ENCODE measurements at places on chromosomes 13 and 19.

DNA sequence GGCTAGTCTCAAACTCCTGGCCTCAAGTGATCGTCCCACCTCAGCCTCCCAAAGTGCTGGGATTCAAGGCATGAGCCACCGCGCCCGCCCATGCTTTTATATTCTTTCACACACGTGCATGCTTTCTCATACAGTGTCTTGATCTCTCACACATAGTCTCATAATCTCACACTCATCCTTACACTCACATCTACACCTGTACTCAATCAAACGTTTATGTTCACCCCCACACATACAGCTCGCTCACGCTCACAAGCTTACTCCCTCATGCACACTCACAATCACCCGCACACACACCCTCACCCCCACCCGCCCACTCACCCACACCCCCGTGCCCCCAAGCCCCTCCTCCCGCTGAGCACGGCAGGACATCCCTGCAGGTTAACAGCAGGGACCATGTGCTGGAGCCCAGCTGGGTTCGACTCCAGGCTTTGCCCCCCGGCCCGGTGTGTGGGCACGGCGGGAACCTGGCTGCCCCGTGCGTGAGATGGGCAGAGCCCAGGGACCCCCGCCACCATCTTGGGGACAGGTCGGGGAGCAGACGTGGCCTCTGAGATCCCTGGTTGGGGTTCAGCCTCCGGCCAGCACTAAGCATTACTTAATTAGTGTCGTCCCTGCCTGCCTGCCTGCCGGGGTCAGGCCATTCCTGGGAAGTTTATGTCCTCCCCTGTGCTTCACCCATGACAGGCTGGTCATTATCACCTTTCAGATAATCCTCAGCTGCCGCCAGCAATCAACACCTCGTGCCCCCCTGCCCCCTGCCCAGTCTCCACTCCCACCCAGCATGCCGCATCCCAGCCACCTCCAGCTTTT lies 11.4 kb downstream of the SBK2 start:
- DNase-seq, result no peak

GRCh38 chr13:97761796-97762540 lies 191.5 kb upstream of the IPO5 start:
- no peak for DNase-seq

GRCh38 chr13:29486551-29486950 lies 108.9 kb downstream of the SLC7A1 start:
- no peak for DNase-seq

DNA sequence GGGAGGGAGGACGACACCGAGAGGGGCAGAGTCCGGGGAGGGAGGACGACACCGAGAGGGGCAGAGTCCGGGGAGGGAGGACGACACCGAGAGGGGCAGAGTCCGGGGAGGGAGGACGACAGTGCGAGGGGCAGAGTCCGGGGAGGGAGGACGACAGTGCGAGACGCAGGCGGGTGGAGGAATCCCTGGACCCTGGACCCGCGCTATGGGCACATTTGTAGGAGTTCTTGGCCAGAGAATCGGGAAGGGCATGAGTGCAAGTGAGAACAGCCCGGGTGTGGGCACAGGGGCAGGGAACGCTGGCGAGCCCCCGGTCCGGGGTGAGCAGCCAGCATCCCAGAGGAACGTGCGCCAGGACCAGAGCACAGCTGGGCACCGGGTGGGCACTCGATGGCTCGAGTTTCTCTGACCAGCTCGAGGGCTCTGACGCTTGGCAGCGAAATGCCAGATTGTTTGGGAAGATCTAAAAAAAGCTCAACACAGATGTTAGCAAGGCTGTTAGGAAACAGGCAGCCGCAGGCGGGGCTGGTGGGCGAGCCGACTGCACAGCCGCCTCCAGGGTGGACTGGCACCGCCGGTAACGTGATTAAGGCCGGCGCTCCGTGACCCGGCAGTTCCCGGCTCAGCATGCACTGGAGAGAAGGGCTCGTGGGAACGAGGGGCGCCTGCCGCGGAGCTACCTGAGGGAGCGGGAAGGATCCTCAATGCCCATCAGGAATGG lies 17.9 kb upstream of the C2CD4C start:
- no peak for DNase-seq

- DNase-seq, result no peak
Measured at GRCh38 chr19:18736415-18737336, 53.2 kb downstream of the CRTC1 start.

DNA sequence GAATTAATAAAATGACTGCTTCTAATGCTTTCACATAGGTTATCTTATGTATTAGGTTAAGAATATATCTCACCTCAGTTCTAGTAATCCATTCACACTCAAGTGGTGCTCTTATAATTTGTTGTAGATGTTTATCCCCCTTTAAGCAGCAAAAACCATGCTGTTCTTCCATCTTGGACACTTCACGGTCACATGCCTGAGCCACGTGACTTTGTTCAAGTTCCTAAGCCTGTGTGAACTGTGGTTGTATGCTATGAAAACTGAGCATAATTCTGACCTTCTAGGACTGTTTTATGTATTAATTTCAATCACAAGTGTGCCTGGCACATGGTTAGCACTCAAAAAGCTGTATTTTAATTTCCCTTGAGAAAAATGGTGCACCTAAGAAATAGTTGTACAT lies 41.2 kb upstream of the STARD13 start:
- DNase-seq, result no peak

Data from CD4-positive, alpha-beta T cell treated with Interleukin-15 for 4 hours (primary cell).